ENCODE measurements at places on chromosomes 11 and 22.

- DNase-seq, result no peak
These were observed 8.6 kb downstream of the MUC5B start for GRCh38 chr11:1231396-1232020.

DNA sequence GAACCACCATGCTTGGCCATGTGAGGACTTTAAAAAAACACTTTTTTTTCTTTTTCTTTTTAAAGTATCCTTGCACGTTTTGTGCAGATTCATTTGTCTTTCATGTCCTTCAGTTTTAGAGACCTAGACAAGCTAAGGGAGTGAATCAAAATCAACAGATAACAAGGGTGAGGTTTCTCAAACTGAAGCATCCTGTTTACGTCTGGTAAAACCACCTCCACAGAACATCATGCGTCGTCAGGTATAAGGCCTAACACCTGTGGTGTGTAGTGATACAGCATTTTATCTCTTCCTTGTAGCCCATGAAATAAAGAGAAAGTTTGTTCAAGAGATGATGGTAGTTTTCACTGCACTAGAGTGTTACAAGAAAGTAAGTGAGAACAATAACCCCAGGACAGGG lies 26.3 kb upstream of the CSF2RB start:
- no peak for DNase-seq

DNA sequence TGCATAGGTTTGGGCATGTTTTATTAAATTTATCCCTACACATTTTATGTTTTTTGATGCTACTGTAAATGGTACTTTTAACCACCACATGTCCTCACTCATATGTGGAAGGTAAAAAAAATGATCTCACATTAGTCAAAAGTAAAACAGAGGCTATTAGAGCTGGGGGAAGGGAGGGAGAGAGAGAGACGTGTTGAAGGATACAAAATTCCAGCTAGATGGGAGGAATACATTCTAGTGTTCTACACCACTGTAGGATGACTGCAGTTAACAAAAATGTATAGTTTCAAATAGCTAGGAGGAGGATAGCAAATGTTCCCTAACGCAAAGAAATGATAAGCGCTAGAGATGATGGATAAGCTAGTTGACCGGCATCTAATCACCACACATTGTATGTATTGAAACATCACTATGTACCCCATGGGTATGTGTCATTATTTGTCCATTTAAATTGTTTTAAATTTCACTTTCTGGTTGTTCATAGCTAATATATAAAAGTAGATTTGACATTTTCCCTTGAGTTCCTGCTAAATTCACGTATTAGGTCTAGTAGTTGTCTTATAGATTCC lies 9.9 kb upstream of the GNB1L start:
- DNase-seq, result no peak

GRCh38 chr11:1377231-1377780 lies 12.4 kb upstream of the BRSK2 start:
- DNase-seq, result no peak

GRCh38 chr11:76194872-76195668 lies 11.2 kb downstream of the WNT11 start:
- DNase-seq, result no peak

Measured in central memory CD8-positive, alpha-beta T cell (primary cell).